Effector memory CD4-positive, alpha-beta T cell (primary cell): ENCODE measurements at places on chromosomes 2 and 18.
A peak's percentile ranks its signal among the peaks of the same experiment; 100 is the strongest.

GRCh38 chr18:77985526-77986281 lies 736.1 kb downstream of the GALR1 start:
- no peak for DNase-seq

- DNase-seq = no peak
Observed at GRCh38 chr2:111246620-111247061, 125.9 kb downstream of the BCL2L11 start.

DNA sequence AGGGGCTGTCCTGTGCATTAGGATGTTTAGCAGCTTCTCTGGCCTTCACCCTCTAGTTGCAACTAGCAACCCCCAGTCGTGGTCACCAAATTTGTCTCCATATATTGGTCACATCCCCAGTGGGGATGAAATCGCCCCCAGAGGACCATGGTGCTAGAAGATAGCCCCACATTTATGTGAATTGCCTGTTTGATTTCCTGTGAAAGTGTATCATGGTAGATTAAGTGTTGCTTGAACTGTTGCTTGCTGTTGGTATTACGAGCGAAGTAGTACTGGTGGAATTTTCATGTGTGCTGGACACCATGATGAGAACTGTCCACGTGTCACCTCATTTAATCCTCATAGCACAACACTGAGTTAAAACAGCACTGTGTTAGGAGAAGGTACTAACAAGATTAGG lies 59.4 kb downstream of the TSPYL6 start:
- DNase-seq = no peak

- DNase-seq = no peak
Observed at GRCh38 chr18:68391801-68392200, 323.1 kb downstream of the TMX3 start.

DNA sequence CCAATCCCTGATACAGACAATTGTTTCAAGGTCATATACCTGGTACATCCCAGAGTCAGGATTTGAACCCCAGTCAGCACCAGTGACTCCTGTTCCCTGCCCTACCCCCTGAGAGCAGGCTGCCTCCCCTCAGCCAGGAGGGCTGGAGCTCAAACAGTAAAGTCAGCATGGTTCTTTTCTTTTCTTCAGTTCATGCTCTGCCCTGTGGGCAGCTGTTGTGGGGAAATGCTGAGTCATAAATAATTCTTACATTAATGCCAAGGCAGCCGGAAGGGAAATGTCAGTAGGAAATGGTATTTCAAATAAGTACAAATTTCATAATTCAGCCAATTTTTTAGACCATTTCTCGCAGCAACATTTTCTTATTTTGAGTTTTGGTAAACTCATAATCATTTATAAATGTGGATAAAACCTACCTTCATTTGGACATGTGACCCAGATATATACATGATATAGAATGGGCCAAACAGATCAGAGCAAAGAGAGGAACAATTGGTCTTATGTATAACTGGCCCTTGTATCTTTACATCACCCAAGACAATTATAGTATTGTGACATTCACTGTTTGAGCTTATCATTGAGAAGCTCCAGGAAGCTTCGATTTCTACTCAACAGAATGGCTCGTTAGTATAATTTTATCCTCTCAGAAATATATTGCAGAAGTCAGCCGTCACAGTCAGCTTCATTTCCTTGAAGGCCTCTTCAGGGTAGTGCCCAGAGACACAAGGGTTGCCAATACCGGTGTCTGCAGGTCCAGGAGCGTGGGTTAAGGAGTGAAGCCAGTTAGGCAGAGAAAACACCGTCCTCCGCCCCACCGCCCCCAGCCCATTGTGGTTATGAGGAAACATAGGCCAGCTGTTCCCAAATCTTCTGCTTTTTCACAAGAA lies 28.0 kb upstream of the SCYGR1 start:
- no peak for DNase-seq

DNA sequence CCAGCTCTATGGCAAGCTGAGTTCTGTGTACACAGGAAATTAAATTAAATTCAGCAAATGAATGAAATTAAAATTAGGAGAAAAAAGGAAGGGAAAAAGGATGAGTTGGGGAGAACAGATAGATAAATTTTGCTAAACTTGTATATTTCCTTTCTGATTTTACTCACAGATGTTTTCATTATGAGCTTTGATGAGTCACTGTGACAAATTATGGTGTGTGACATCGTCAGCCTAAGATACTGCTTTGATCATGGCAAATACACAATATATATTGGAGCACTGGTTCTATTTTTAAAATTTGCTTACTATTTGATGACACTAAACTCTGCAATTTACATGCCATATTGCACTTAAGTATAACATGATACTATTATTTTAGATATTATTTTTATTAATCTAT lies 464.6 kb upstream of the SPHKAP start:
- DNase-seq = no peak

GRCh38 chr2:165794536-165794928 lies 485 bp upstream of the GALNT3 start:
- DNase-seq = peak; percentile 16

- DNase-seq = no peak
Observed at GRCh38 chr2:141647353-141647752, 483.5 kb downstream of the LRP1B start.

DNA sequence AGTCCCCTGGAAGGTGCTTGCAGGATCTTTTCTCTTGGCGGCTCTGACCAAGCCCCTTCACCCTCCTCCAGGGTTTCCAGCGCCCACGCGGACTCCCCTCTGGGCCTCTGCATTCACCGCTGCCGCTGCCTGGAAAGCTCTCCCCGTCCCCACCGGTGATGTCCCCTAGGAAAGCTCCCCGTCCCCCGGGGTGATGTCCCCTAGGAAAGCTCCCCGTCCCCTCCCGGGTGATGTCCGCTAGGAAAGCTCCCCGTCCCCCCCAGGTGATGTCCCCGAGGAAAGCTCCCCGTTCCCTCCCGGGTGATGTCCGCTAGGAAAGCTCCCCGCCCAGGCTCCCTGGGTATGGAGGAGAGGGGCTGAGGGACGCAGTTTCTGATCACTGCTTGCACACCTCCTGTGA lies 27.9 kb downstream of the ZAP70 start:
- DNase-seq = no peak

DNA sequence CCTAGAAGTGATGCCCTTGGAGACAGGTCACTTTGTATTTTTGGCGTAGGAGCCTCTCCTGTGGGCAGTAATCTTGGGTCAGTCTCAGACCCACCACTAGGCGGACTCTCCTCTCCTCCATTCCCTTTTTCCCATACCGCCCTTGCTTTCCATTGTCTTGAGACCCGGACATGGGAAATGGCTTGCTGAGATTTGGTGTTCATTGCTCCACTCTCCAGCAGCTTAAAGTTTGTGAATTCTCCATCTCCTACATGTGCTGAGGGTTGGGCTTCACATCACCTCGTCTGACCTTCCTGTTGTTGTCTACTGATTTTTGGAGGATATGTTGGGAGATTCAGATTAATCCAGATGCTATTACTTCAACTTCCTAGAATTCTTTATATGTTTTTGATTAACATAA lies 159.2 kb upstream of the RAB12 start:
- DNase-seq = no peak

DNA sequence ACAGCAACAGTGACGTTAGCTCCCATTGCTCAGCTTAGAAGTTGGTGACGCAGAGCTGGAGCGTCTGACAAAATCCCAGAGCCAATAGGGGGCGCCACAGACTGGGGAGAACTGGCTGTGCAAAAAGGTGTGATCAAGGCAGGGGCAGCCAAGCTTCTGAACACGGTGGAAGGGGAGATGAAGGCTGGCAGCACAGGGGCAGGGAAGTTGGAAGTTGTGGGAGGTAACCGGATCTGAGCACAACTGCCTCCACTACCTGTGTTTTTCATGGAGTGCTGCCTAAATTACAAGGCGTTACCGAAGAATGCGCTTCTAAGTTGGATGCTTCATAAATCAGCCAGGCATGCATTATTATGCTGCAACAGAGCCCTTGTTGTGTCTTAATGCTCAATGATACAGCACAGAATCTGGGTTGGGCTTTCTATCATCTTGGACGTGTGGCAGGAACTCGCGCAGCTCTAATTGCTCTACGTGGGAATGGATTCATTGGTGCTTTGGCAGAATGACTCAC lies 370.0 kb downstream of the SLC4A3 start:
- DNase-seq = no peak

DNA sequence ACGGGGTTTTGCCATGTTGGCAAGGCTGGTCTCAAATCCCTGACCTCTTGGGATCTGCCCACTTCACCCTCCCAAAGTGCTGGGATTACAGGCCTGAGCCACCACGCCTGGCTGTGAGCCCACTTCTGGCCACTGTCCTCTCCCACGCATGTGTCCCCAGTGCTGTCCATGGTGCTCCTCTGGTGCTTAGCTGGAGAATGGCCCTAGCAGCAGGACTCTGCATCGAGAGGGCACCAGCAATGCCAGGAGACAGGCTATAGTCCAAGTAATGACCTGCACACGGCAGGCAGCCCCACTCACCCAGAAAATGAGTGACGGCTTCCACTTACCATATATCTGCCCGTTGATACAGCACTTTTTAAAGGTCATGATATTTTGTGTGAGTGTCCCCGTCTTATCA lies 66.3 kb upstream of the NARS1 start:
- no peak for DNase-seq

DNA sequence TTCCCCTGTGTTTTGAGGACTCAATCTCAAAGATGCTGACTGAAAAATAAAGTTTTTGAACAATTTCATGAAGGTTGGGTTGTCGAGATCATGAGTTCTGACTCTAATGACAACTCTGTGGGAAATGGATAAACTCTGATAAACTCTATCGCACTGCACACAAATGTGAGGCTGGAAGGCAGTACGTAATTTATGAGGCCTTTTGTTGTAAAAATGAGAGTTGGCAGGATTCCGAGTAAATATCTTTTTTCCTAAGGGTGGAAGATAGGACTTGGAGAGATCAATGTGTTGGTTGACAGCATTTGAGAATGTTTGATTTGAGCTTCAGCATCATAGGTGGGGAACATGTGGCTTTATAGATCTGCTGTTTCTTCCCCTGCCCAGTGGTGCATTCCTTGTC lies 90.4 kb downstream of the SPTBN1 start:
- DNase-seq = no peak

- no peak for DNase-seq
Observed at GRCh38 chr2:194445226-194445625, 1211.8 kb upstream of the SLC39A10 start.
